Gastroesophageal sphincter (tissue), 4 donors: ENCODE measurements at places on chromosomes 7 and 10.

GRCh38 chr7:7922684-7923385 lies 45.8 kb upstream of the GLCCI1 start:
- ATAC-seq, result no peak

GRCh38 chr7:29976673-29977415 lies 12.8 kb downstream of the SCRN1 start:
- ATAC-seq, result no peak

DNA sequence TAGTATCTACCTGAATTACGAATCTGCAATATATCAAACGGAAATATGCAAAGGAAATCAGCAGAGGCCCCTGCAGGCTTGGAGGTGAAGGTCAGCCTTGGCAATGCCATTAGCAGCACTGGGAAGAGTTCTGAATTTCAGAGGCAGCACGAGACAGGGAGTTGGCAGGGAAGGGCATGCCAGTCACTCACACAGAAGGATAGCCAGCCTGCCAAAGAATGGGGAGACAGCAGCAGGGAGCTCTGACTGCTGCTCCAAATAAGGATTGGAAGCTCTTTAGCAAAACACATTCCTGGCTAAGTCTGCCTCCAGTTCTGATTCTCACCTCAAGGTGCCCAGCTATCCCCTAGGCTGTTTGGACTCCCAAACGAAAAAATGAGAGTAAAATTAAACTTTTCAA lies 188.0 kb downstream of the PDE1C start:
- ATAC-seq, result peak; percentile 71

DNA sequence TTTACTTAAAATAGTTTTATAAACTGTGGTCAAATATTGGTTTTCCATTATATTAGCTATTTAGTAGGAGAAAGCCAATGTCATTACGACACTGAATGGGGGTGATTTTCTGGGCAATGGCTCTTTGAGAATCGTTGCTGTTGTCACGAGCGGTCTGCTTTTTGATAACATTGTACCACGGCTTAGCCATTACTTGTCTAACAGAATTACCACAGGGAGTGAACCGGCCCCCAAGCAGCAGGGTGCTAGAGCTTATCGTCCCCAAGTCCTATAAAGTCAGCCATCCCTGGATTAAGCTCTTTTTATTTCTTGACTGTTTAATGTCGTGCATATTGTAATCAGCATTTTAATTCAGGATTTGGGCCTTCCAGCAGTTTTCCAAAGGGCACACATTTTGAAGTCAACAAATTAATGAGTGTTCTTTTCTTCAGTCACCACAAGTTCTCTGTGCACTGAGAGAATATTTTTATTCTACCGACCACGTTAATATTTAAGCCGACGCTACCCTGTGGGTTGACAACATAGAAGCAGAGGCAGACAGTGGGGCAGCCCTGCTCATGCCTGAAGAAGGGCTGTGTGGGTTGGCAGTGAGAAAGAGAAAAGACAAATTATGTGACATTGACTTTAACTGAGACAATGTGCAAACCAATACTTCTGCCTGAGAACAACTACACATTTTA lies 125.8 kb downstream of the ICA1 start:
- no peak for ATAC-seq

DNA sequence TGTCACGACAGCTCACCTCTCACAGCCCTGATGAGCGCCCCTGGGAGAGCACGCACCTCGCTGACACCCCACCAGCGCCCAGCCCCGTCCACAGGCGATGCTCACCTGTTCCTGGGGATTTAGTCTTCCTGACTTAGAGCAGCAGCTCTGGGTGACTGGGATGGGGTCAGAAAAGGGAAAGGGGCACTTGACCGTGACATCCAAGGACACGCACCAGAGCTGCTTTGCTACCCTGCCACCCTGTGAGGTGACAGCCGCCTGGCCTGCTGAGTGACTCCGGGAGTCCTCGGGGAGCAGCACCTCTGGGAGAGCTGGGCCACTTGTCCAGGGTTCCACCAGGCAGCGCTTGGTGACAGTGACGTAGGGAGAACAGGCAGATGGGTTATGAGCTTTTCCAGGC lies 148.2 kb downstream of the PRKAG2 start:
- ATAC-seq, result no peak

GRCh38 chr10:42975005-42975493 lies 101.8 kb upstream of the RET start:
- no peak for ATAC-seq

DNA sequence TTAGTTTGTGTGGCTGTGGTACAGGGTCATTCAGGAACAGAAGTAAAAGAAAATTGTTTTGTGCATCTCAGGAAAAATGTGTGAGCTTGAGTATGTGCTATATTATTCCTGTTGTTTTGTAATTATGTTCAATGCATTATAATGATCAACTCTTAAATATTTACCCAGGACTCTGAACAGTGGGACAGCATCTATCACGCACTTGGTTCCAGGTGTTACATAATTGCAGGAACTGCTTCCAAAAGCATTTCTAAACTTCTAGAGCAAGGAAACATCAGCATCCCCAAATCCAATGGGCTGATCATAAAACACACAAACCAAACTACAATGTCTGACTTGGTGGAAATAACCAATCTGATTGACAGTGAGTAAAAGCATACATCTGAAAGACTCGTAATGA lies 26.6 kb downstream of the ENO4 start:
- no peak for ATAC-seq

DNA sequence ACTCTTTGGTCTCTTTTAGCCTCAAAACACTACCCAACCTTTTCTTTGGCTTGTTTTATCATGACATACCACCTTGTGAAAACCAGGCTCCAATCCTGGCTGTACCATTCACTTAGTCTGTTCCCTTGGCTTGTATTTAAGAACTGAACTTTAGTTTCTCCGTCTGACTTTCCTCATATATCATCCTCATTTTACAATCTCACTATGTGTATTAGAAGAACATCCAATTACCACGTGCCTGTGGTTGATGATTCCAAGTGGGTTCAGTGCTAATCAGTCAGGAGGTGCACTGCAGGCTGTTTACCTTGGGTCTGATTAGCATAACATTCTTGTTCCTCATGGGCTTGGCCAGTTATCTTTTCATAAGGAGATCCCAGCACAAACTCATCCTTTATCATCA lies 144.8 kb upstream of the KLF14 start:
- ATAC-seq, result no peak

DNA sequence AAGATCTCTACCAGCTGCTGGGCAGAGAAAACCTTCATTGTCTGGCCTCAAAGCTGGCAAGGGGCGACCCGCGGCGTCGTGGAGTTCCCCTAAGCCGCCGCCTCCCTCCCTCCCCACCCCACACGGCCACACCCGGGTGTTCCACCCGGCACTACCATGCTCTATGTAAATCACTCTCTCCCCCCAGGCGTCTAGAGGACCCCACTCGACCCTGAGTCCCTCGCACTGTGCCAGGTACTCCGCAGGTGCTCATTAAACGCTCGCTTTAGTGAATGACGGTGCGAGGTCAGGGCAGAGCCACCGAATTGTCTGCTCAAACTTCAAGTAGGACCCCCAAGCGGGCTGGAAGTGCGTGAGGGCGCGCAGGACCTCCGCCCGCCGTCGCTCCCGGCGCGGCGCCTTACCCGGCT lies 628 bp downstream of the PARP12 start:
- ATAC-seq, result peak; percentile 19

GRCh38 chr10:51097546-51097945 lies 23.3 kb downstream of the PRKG1 start:
- no peak for ATAC-seq

DNA sequence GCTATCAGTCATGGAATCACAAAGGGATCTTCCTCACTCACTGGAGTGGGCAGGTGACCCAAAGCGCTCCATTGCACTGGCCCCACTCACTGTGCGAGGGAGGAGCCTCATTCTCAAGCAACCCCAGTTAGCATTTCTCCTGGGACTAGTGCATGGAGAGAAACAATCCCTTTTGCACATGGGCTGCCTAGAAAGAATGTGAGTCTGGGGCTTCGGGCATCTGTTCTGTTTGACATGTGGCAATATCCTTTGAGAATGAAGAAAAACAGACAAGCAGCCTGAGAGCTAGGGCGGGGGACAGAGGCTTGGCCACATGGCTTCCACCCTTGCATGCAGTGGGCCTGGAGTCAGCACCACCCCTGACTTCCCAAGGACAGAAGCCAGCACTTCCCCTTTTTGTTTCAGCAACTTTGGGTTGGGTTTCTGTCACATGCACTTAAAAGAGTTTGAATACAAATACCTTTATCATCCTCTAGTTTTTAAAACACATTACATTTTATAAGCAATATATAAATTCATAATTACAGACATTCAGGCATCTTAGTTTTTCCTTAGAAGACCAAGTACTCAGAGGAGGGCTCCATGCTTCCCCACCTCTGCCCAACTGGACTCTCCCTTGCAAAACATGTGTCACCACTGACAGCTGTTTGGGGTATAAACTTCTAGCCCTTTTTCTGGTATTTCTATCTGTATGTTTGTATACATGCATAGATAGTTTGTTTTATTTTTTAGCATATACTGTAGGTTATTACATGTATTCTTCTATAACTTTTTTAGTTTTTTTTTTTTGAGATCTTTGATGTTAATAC lies 73.8 kb downstream of the RBM20 start:
- ATAC-seq, result peak; percentile 71

DNA sequence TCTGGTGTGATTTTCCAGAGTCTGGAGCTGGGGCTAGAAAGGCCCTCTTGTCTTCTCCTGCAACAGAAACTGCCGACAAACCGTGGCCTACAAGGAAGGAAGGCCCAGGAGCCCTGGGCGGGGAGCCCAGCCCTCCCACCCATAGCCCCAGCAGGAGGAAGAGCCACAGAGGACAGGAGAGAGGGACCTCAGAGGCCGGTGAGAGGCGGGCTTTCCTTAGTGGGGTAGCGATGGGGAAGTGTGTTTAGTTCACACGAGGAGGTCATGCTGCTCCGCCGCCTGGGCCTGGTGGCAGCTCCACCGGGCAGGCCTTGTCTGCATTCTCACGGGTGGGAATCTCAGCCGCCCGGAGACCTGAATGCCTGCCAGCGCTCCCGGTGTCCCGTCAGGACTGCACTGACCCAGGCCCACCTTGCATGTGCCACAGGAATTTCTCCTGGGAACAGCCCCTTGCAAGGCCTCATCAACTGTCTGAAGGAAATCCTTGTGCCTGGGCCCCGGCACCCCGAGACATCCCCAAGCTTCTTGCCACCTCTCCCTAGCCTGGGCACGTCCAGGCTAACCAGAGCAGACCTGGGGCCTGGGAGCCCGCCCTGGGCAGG lies 50.9 kb downstream of the ZNF467 start:
- no peak for ATAC-seq

DNA sequence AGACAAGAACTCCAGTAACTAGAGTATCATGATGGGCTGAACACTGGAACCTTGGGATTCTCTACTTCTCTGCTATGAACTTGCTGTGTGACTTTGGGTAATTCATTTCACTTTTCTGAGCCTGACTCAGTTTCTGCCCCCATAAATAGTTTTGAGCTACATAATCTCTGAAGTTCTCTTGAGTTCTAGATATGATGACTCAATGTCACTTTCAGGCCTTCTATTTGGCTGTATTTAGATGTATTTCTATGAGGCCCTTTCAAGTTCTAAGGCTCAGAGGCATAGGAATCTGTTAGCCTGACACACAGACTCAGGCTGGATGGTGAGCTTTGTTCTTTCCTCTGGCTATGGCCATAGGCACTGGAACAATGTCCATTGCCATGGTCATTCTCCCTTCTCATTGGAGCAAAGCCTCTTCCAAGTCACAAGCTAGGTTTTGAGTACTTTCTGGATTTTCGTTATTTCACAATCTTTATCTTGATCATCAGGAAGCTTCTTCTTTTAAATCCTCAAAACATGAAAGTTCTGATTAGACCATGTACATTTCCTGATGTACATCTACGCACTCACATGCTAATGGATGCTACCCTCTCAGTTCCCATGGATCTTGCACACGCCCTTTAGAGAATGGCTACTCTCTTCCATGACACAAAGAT lies 101.6 kb downstream of the TES start:
- ATAC-seq, result no peak

DNA sequence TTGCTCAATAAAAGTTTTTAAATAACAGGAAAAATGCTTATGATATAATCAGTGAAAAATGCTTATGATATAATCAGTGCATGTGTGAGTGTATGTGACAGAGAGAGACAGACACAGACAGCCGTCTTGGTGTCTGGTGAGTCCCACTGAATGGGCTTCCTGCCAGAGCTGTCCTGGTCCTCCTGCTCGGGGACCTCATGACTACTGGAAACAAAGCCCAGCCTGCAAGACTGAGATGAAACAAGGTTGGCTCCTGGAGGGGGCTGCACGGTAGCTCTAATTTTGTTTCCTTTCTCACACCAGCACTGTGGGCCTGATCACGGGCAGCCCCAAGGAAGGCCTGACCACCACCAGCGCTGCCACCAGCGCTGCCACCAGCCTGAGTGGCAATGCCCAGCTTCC lies 57.3 kb downstream of the NRP1 start:
- ATAC-seq, result no peak

DNA sequence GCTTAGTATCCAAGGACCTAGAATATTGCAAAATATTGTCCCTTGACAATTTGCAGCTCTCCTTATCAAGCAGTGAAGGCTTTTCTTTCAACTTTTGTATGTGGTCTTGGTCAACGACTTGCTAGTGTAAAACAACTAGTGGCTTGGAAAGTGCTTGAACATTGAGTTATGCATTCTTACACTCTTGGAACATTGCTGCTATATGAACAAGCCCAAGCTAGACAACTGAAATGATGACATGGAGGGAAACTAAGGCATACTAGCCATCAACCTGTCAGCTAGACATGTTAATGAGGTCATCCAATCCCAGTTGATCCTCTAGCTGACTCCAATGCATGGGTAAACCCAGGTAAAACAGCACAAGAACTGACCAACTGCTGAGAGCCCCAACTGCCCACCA lies 12.7 kb upstream of the DMTF1 start:
- ATAC-seq, result no peak

DNA sequence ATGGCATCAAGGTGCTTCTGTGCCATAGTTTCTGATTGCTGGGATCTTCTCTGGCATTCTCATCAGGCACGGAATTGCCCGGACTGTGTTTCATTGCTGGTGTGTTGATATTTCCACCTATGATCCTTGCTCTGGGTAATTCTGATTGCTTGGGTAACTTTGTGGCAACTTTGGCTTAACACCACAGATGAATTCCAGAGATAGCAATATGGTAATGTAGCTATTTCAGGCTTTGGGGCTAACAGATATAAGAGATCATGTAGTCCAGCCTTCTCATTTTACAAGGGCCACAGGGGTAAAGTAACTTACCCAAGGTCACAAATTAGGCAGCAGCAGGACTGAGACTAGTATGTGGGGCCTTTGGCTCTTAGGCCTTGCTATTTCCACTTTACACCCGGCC lies 53.9 kb upstream of the PLPP4 start:
- ATAC-seq, result no peak

DNA sequence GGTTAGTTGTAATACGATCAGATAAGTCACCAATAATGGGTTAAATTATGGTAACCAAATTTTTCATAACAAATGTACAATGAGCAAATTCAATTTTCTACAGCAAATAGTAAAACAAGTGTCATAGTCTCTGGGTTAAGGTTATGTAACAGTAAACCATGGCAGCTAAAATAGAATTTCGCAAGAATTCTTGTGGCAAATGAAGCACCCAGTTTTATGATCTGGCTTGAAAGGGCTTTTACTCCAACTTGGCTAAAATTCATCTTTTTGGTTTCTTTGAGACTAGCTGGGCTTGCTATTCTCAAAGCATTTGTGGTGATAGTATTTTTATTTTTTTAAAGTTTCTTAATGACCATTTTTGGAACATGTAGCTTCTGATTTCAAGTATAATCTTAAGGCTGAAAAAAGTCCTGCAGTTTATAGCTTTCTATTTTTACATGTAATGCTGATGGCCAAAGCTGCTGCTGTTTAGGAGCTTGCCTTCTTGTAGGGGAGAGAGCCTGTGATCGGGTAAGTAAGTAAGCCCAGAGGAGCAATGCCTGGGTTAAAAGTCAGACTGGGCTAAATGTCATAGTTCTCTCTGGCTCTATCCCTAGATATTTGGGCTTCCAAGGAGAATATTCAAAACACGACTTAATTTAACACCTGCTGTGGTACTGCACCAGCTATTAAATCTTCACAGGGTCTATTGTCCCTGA lies 55.5 kb upstream of the SYPL1 start:
- peak; percentile 39 for ATAC-seq
